Activated gamma-delta T cell (primary cell): ENCODE measurements at places on chromosomes 6 and 20.

DNA sequence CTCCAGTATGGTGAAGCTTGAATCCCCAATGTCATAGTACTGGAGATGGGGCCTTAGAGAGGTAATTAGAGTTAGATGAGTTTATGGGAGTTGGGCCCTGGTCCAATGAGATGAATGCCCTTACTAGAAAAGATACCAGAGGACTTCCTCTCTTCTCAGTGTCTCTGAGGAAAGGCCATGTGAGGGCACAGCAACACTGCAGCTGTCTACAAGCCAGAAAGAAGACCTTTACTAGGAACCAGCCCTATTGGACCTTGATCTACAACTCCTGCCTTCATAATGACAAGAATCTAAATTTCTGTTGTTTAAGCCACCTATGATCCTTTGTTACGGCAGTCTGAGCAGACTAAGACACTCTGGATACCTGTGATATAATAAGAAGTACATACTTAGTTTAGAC is 31.4 kb upstream of the AKAP7 start:
- DNase-seq, result no peak

DNA sequence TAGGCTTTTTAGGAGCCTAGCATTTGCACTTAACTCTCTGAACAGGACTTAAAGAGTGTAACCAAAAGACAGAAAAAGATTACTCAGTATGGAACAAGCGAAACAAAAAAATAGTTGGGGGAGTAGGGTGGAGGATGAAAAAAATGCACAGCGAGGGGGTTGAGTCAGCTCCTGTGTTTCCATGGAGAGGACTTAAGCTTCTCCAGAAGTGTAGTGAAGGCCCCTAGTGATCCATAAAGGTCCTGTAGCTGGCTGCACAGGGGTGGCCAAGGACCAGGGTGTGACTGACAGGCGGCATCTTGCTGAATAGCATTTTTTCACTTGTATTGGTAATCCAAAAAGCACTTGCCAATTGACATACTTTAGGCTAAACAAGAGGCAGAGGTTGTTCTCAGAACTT is 533.9 kb downstream of the RFPL4B start:
- no peak for DNase-seq

GRCh38 chr6:110874880-110875547 is 429 bp downstream of the AMD1 start:
- DNase-seq, result peak; percentile 31

GRCh38 chr20:49115564-49115963 is 69.5 kb downstream of the CSE1L start:
- no peak for DNase-seq

GRCh38 chr20:4959592-4959991 is 41.7 kb downstream of the SLC23A2 start:
- DNase-seq, result no peak
